ENCODE measurements at places on chromosomes 12 and 14.

DNA sequence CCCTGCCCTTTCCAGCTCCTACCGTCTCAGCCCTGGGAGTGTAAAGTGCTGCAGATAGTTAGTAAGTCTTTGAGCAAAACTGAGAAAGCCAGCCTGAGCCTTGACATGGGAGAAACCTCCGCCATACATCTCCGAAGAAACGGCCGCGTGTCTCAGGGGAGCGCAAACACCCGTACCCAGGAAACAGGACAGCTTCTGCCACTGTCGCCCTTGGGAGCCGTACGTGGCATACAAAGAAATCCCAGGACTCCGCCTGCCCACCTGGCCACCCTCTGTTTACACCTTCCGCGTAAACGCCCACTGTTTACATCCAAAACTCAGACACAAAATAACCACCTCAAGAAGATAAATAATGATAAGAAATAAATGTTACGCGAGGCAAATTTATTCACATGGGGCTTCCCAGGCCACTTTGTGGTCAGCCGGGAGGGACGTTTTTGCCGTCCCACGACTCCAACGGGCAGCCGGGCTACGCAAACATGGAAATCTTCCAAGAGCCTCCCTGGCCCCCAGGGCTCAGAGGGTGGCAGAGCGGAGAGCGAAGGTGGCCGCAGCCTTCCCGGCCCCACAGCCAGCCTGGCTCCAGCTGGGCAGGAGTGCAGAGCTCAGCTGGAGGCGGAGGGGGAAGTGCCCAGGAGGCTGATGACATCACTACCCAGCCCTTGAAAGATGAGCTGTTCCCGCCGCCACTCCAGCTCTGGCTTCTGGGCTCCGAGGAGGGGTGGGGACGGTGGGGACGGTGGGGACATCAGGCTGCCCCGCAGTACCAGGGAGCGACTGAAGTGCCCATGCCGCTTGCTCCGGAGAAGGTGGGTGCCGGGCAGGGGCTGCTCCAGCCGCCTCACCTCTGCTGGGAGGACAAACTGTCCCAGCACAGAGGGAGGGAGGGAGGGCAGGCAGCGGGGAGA, at the start of gene BDKRB2:
Gene BDKRB2, plus strand, starts transcription at position 689 of the 908 bp plus-strand sequence. CDS start 32,269 bp downstream, outside the sequence.
- ATAC-seq, result peak; percentile 93

- no peak for ATAC-seq
These were observed 949.2 kb downstream of the GALC start for GRCh38 chr14:87043667-87044200.

DNA sequence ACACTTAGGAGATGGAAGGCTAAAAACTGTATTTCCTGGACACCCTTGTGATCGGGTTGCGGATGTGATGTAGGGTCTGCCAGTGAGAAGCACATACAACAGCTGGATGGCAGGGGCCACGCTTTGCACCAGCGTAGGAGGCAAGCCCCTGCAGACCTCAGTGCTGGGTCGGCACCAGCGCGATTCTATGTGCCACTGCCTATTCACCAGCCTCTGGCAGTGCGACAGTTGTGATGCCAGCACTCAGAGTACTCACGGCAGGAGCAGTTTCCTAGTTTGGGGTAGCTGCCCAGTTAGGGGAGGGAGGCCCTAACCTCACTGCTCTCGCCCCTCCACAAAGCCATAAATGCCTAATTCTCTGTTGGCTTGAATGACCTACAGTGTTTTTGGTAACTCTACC, 31.6 kb downstream of the SPTLC2 start:
- no peak for ATAC-seq

DNA sequence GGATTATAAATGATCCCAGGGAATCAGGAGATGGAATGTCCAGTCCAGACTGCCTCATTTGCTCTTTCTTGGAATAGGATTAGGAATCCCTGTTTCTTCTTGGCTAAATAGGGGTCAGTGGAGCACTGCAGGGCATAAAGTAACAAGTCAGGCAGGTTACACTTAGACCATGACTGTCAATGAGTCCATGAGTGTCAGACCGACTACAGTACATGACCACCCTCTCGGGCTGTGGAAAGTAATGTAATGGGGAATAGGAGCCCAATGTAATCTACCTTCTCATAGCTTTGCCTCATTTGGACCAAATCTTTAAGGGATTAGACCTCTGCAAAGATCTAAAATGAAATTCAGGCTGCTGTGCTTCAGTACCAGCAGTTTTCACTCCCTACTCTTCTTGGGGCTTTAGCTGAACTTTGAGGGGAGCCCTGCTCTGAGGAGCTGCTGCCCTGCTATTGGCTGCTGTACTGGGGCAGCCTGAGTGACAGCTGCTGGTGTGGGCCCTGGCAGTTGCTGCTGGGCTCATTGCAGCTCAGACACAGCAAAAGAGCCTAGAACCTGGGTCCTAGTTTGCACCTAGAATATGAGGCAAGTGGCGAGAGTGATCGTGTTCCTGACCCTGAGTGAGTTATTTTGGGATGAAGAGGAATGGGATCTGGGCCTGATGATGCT, 62.2 kb upstream of the OR4E1 start:
- ATAC-seq, result no peak

- ATAC-seq, result no peak
These were observed 255.8 kb downstream of the CCDC91 start for GRCh38 chr12:28446031-28446430.

GRCh38 chr14:101705733-101706508, 55.6 kb upstream of the PPP2R5C start:
- peak; percentile 79 for ATAC-seq

GRCh38 chr12:19846574-19846973, 407.3 kb downstream of the AEBP2 start:
- no peak for ATAC-seq

DNA sequence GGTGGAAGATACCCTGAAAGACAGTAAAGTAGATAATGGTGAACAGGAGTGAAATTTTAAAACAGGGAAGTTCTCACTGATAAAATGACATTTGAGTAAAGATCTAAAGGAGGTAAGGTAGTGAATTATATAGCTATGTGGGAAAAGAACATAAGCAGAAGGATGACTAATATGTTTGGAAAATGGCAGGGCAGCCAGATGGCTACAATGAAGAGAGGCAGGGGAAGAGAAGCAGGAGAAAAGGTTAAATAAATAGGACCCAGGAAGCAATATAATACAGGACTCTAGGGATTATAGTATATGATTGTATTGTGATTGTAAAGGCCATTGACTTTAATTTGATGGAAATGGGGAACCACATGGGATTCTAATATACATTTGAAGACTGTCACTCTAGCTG, 33.0 kb downstream of the SCFD1 start:
- ATAC-seq, result no peak

DNA sequence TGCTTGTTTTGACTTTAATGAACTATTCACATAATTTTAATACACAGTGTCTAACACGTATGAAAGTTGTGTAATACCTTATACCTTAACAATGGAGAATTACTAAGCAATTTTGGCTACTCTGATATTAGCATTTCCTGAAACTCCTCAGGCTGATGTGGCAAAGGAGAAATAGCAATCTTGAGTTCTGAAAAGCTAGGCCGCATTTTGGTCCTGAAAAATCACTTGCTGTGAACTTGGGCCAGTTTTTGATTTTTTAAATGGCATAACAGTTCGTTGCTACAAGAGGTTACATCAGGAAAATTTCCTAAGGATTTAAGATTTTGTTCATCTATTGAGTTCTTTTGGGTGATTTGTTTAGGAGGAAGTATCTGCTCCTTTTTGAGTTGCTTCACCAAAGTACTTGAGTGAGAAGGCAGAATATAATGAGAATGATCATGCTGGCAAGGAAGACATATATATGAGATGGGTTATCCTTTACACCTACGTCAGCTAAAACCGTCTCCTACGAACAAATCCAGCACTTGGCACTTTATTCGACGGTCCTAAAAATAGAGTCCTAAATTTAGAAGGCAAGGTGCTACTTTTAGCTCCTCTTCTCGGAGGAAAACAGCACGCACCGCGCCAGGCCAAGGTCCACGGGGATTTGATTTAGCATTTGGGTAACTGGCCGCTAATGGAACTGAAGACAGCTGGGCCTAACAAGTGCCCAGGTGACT, 32.2 kb downstream of the MIA2 start:
- ATAC-seq, result no peak

GRCh38 chr12:58433959-58434358, 486.3 kb downstream of the LRIG3 start:
- ATAC-seq, result no peak

DNA sequence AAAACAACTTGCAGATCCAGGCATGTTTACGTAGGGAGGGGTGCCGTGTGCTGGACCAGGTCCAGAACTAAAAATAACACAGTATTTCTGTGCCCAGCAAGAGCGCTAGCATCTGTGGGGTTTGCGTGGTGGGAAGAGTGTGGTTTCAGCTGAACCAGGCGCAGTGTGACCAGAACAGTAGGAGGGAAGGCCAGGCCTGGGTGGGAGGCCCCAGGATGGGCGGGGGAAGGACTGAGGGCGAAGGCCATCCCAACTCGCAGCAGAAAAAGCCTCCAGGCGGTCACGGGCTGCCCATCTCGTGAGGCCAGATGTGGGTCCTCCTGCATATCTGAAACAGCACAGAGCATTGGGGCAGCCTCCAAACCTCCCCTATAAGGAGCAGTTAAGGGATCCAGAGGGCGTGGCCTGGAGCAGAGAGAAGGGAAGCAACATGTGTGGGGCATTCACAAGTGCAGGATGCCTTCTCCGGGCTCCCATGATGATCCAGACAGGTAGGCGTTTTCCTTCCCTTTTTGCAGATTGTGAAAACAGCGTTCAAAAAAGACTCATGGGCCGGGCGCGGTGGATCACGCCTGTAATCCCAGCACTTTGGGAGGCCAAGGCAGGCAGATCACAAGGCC, 17.8 kb upstream of the CD9 start:
- ATAC-seq, result peak; percentile 59

DNA sequence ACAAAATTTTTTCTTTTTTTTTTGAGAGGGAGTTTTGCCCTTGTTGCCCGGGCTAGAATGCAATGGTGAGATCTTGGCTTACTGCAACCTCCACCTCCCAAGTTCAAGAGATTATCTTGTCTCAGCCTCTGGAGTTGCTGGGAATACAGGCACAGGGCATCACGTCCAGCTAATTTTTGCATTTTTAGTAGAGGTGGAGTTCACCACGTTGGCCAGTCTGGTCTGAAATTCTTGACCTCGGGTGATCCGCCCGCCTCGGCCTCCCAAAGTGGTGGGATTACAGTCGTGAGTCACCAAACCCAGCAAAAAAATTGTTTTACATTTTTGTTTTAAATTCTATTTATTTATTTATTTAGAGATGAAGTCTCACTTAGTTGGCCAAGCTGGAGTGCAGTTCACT, 4.7 kb upstream of the SLC2A14 start:
- no peak for ATAC-seq

DNA sequence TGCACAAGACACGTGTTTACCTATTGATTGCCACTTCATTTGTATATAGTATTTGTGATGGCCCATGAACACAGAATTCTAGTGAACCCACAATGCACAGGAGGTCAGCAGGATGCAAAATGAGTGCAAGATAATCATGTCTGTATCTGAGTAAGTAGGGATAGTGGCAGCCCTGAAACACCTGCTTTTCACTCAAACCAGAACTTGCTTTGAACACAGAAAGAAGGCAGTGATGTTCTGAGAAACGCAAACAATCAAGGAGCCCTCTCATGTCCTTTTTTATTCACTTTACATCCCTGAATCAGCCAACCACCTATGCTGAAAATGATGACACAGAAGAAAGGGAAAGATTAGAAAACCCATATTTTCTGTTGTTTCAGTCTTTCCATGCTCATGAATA, 170.4 kb upstream of the AVPR1A start:
- ATAC-seq, result no peak

- no peak for ATAC-seq
These were observed 86.0 kb upstream of the TBX5 start for GRCh38 chr12:114491916-114492315.

DNA sequence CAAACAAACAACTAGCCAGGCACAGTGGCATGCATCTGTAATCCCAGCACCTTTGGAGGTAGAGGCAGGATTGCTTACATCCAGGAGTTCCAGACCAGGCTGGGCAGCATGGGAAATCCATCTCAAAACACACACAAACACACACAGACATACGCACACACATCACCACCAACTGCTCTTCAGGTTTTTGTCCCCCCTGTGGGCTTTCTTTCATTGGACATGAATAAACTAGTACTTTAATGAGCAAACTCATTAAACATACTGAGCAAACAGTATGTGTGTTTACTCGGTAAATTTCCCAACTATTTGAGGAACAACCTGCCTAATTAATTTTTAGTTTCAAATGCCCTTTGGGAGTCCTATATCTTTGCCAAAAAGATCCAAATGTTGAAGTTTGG, 10.1 kb upstream of the RASSF3 start:
- no peak for ATAC-seq

DNA sequence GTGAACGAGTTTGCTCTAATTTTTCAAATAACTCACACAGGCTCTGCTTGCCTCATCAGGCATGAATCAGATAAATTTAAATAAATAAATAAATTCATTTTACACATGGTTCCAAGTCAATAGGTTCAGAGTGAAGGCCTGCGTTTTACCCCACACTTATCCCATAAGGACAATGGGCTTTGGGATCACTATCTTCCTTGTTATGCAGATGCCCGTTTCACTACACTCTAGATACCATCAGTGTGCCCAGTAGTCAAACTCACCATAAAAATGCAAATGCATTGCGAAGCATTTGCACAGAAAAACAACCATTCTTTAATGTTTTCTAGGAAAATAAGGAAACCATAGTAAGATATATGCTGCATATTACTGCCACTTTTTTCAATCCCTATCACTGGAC, 155.9 kb upstream of the CCDC196 start:
- ATAC-seq, result no peak

DNA sequence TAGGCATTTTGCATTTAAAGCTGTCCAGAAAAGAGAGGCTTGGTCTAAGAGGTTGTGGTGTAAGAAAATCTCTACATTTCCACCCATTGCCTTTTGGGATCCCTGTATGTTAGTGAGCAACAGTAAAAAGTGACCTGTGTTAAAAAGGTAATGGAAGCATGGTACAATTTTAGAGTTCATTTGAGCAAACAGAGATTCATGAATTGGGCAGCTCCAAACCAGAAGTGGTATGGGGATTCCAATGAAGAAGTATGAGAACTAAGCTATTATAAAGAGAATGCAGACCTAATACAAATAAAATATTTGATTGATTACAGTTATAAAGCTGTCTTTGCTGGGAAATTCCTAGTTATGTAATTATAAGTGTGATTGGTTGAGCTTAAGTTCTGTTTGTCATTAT, 907.0 kb downstream of the DIO2 start:
- ATAC-seq, result no peak

DNA sequence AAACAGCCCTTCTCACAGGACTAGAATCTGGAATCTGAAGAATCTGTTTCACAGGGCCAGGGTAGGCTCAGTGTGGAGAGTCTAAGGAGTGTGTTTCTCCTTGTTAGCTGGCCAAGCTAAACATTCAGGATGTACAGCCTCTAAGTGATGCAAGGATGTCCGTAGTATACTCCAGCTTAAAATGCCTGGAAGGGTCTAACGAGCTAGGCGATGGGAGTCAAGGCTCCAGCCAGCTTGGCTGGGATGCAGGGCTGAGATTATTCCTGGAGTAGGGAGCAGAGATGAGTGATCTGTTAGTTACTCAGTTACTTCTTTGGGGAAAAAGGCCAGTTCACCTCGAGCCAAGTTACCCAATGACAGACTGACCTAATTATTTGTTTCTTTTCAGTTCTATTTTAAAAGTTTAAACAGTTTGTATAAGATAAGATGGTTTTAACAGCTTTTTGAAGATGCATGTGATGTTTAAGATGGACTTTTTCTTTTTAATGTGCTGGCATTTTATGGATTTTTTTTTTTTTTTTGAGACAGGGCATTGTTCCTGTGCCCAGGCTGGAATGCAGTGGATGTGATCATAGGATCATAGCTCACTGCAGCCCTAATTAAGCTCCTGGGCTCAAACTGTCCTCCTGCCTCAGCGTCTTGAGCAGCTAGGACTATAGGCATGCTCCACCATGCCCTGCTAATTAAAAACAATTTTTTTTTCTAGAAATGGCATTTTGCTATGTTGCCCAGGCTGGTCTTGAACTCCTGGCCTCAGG, 41.1 kb downstream of the SYNE2 start:
- peak; percentile 88 for ATAC-seq
